ENCODE measurements at places on chromosomes 6 and 20.

- DNase-seq, result no peak
These were observed 43.2 kb upstream of the PLCB4 start for GRCh38 chr20:9025643-9026042.

DNA sequence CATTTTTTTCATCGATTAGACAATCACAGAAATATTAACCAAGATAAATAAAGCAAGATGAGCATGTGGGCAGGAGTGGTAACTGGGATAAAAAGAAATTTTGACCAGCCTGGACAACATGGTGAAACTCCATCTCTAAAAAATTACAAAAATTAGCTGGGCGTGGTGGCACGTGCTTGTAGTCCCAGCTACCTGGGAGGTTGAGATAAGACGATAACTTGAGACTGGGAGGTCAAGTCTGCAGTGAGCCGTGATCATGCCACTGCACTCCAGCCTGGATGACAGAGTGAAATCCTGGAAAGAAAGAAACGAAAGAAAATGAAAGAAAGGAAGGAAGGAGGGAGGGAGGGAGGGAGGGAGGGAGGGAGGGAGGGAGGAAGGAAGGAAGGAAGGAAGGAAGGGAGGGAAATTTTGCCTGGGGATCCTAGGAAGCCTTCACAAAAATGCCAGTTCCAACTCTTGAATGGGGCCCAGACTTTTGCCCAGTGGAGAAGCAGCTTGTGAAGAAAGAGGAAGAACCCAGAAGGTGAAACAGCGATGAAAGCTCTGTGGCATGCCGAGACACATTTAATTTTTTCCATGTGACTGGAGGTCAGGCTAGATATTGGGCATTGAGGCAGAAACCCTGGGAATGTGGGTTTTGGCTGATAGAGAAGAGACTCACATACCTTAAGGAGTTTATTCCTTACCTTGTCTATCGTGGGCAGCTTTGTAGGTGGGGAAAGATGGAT lies 20.3 kb downstream of the CCDC170 start:
- no peak for DNase-seq

DNA sequence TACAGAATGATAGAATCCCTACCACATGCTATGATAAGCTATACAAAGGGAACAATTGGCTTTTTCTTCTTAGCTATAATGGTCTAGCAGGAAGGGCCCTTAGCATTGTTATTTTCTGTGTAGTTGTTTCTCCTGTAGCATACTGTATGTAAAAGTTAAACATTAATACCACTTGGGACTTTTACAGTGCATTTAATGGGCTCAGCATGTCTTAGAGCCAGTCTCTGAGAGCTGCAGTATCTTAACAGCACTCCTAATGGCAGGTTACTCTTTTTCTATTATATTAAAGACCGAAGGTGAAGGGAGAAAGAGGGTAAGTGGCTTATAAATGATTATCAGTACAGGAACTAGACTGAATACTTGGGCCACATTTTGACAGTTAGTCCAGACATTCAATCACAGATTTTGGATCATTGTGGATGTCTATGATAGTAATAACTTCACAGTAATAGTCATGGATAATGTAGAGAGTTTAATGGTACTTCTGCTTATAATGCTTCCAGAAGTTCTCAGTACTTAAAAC lies 290.7 kb downstream of the PHF3 start:
- no peak for DNase-seq

DNA sequence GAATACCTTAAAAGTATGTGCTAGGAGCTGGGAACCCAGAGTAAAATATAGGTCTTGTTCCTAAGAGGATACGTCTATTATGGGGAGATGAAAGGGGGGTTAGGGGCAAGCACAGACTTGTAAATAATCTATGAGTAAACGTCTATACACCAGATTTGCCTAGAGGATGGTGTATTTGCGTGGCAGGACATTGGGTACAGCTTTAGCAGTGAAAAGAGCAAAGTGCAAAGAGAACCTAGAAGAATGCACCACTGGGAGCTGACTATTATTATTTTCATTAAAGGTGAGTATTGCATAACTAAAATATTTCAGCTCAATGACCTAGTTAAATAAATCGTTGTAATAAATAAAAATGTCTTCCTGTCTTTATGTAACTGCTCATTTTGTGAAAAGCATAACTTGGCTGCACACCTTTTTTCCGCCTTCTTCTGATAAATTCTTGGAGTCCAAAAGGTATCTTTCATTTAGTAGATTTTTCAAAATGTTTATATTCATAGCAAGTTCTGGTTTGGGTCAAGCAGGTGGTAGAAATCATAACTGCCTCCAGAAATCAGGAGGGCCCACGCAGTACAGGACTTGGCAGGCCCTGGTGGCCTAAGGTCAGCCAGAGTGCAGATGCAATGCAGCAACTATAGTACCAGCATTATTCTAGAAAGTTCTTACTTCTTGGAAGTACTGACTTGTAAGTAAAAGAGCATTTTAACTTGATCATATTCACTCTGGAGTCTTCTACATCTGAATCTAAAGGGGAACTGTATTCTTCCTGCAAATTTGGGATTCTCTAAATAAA lies 357.2 kb downstream of the PLCB1 start:
- DNase-seq, result no peak

- DNase-seq, result no peak
These were observed 55.4 kb upstream of the GATA5 start for GRCh38 chr20:62531046-62531838.

- DNase-seq, result no peak
These were observed 46.7 kb downstream of the TMEM170B start for GRCh38 chr6:11584244-11584643.

DNA sequence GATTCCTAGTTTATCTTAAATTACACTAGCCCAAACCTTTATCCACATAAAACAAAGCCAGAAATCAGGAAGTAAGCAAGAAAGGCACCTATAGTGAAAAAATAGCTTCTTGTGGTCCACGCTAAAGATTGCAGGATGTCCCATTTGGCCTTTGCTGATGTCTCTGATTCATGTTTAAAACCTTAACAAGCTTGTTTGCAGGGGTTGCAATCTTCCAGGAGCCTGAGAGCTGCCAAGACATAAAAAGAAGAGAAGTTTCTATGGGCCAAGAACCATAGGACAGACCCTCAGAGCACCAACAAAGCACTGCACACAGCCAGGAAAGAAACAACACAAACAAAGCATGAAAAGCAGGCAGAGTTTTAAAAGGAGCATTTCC lies 49.4 kb downstream of the ADAT2 start:
- DNase-seq, result no peak
